ENCODE measurements at places on chromosomes 5 and 9.

- no peak for DNase-seq
Measured at GRCh38 chr9:12993466-12993865, 218.6 kb downstream of the LURAP1L start.

GRCh38 chr5:150347003-150347402, 10.5 kb upstream of the TCOF1 start:
- no peak for DNase-seq

DNA sequence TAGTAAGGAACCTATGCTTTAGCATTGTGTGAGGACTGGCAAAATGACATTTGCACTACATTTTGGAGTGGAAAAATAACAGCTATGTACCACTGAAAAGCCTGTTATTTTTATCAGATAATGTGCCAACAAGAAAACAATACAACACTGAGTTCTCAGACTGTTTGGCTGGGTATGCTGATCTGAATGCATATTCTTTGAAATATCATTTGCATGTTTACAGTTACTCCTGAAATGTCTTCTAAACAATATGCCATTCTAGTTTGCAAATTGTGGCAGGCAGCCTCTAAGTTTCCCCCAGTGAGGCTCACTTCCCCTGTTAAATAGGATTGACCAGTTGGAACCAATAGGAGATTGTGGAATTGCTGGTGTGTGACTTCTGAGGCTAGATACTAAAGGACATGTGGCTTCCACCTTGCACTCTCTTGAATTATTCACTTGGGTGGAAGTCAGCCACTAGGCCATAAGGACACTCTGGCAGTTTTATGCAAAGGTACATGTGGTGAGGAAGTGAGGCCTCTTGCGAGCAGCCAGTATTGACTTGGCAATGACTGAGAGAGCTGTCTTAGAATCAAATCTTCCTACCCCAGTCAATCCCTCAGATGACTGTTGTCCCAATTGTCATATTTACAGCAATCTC, 250.4 kb upstream of the PCSK5 start:
- no peak for DNase-seq

DNA sequence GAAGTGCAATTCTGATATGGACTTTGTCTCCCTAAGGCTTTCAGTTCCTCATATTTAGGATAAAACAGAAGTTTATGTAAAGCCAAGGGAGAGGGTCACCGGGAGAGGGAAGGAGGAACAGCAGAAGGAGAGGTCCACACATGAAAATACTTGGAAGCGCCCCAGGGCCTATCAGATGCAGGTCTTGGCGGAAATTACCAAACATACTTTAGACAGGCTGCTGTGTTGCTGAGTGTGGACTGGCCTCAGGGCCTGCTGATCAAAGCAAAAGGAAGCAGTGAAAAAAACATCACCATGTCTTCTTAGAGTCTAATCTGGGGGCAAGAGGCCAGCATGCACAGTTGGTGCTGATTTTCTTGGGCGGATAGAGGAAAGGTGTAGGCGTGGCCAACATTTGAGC, 14.1 kb upstream of the NTRK2 start:
- no peak for DNase-seq

- no peak for DNase-seq
Measured at GRCh38 chr9:84617411-84618029, 52.0 kb upstream of the NTRK2 start.
